Neural crest cell (in vitro differentiated cells): ENCODE measurements at places on chromosomes 3 and 15.

- DNase-seq: no peak
Measured at GRCh38 chr3:4351164-4351855, 48.1 kb downstream of the SETMAR start.

DNA sequence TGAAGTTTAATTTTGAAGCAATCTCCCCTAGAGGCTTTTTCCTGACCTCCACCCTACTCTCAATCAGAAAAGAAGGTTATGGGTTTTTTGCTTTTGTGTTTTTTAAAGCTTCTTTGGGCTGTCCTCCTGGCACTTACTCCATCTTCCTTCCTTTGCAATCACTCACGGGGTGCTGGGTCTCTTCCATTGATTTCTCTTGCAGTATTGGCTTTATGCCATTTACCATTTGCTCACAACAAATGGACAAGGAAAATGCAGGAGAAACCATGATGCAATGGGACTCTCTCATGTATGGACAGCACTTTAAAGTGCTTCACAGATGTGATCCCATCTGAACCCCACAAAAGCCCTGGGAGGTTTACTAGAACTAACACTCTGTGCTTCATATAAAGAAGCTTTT is 57.5 kb downstream of the SST start:
- DNase-seq: no peak

DNA sequence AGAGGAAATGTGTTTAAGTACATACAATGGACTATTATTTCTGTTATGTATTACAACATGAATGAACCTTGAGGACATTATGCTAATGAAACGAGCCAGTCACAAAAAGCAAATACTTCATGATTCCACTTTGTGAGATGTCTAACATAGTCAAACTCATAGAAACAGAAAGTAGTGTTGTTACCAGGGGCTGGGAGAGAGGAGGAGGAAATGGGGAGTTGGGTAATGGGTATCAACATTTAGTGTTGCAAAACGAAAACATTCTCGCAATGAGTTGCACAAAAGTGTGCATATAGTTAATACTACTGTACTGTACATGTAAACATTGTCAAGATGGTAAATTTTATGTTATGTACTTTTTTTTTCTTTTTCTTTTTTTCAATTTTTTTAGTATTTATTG is 194.3 kb downstream of the IL5RA start:
- no peak for DNase-seq

GRCh38 chr3:44020143-44020542 is 221.5 kb upstream of the TOPAZ1 start:
- DNase-seq: no peak
